ENCODE measurements at places on chromosomes 16 and 17. TPM values are rescaled to one million over a fixed set of nuclear protein-coding genes. Genes with fewer than 3 reads are reported as not detected.
A peak's percentile ranks its signal among the peaks of the same experiment; 100 is the strongest.

DNA sequence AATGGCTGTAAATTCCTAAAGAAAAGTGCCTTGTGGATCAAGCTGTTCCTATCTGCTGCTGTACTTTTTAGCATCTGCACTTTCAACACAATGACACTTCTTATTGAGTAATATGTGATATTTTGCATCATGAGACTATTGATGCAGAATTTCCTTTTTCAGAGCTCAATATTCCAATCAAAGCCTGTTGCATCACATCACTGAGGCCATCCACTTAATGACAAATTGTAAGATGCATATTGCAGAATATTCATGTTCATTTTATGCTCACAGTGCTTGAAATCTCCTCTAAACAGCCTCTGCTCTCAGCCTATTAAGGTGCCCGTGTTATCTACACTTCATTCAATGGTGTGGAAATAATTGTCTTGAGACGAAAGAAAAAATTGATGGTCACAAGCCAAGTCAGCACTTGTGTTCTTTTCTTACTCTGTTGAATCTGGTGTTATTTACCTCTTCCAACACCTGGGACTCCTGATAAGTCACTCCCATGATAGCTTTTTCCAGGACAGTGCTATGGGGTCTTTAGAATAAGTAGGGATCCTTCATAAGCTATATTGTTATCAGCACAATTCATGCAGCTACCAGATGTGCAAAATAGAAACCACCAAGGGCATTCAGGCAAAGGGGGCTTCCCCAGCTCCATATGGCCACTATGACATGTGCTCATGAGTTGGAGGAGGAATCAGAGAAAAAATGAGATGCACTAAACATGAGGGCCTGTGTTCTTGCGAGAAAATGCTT lies 9.3 kb upstream of the SKAP1 start:
- no peaks in the 10 kb centered on the region for H3K36me3 ChIP-seq
- no peaks in the 10 kb centered on the region for H3K4me1 ChIP-seq
- DNase-seq, result no peak
- H3K27me3 ChIP-seq, result peaks cover 3% of the 10 kb centered on the region
- no peak overlapping the region for H3K4me3 ChIP-seq

DNA sequence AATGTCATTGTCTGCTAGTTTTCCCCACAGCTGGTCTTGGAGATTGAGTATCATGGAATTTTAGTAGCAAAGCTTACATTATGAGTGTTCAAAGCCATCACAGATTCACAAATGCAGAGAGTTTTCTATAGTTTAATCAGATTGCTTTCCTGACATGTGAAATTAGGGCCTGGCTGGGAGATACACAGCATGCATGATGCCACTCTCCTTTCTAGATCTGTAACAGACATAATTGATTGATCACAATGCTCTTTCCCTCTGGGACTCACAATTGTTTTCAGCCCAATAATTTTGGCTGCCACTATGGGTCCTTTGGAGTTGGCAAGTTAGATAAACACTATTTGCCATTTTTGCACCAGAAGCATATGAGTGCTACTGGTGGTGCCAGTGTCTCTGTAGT lies 132.5 kb downstream of the SPACA3 start:
- DNase-seq, result no peak
- no peaks in the 10 kb centered on the region for H3K4me1 ChIP-seq
- H3K4me3 ChIP-seq, result no peak overlapping the region
- peaks cover 11% of the 10 kb centered on the region for H3K27me3 ChIP-seq

GRCh38 chr16:1825864-1826690 lies 548 bp downstream of the HAGH start:
- peaks cover 19% of the 10 kb centered on the region for H3K36me3 ChIP-seq
- H3K4me1 ChIP-seq, result peaks cover 46% of the 10 kb centered on the region
- peak overlapping the region; percentile 73 for H3K27ac ChIP-seq
- no peaks in the 10 kb centered on the region for H3K27me3 ChIP-seq
- DNase-seq, result peak; percentile 32
- peak overlapping the region; percentile 53 for H3K4me3 ChIP-seq

BRIP1 gene
- 27.7 TPM for total RNA-seq

SLC38A8 gene
- total RNA-seq, result not detected

PPP1R27 gene
- 1.00 TPM for total RNA-seq

CD300C gene
- total RNA-seq, result not detected

ITGAD gene
- total RNA-seq, result not detected
